ENCODE measurements at places on chromosomes 13 and 19. TPM values are rescaled to one million over a fixed set of nuclear protein-coding genes. Genes with fewer than 3 reads are reported as not detected.

DNA sequence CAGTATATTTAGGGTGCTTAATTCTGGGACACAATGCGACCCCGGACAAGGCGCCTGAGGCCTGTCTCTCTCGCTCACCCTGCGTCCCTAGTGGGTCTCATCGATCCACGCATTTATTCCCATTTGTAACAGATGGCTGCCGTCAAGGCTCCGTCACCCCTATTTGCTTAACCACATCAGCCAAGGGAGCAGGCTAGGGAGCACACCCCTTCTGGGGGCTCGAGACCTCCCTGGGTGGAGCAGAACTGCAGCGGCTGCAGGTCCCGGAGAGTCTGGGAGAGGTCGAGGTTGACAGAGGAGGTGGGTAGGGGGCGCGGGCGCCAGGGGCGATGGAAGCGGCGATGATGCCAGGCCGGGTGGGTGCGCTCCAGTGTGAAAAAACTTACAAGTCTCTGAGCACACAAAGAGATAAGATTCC, 507 bp downstream of the ALG5 start:
- DNase-seq = peak; percentile 7

- no peak for DNase-seq
Measured at GRCh38 chr13:21606796-21607195, 2.8 kb upstream of the MICU2 start.

DNA sequence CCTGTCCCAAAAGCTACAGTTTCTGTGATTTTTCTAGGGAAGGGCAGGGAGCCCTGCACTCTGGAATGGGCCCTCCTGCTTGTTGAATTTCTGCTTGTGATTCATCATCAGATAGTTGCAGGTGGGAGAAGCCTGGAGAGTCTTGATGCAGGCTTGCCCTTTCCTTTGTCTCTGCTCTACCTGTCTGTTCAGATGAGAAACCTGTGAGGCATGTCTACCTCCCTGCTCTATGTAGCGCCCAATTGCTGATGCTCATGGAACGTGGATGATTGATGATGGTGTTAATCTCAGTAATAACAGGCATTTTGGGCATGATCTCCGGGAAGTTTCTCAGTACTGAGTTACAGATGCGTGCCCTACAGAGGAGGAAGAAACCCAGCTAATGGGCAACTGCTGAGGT, 10.9 kb upstream of the CBY2 start:
- DNase-seq = no peak

GRCh38 chr13:53007872-53008271, 20.7 kb upstream of the OLFM4 start:
- DNase-seq = no peak

STX10 gene
- total RNA-seq = 37.5 TPM

ZNF274 gene
- 52.7 TPM for total RNA-seq

DNA sequence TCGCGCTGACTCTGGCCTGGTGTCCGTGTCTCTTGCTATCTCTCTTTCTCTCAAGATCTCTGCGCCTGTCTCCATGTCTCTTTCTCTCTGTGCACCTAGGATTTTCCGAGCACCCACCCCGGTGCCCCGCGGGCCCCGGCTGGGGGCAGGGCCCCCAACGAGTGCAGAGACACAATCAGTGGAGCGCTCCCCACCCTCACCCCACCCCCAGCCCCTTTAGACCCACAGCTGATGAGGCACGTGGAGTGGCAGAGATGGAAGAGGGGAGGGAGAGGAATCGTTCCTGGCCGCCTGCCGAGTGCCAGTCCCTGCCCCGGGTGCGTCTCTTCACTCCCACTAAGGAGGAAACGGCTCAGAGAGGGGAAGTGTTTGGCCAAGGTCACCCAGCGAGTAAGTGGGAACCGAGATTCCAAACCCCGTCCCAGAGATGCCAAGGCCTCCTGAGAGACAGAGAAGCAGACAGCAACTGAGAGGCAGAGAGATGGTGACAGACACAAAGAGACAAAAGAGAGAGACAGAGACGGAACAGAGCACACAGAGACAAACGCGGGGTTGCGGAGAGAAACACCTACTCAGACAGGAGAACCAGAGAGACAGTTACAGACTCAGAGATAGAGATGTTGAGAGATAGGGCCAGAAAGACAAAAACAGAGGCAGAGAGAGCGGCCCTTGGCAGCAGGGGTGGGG, 626 bp upstream of the BCL3 start:
- DNase-seq = peak; percentile 13

DNA sequence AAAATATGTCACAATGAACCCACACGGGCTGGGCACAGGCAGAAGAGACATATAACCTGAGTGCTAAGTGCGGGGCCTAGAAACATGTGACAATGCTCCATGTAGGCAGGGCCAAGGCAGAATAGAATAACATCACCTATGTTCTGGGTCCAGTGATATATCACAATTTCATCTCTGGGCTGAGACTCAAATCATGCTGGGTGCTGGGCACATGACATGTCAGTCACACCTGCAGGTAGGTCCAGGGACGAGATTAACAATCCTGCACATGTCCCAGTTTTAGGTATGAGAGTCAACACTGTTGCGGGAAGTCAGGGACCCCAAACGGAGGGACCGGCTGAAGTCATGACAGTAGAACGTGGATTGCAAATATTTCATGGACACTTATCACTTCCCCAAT, 50.3 kb downstream of the ZNF99 start:
- DNase-seq = no peak

GRCh38 chr13:113164492-113164891, 6.0 kb downstream of the PROZ start:
- no peak for DNase-seq

DNA sequence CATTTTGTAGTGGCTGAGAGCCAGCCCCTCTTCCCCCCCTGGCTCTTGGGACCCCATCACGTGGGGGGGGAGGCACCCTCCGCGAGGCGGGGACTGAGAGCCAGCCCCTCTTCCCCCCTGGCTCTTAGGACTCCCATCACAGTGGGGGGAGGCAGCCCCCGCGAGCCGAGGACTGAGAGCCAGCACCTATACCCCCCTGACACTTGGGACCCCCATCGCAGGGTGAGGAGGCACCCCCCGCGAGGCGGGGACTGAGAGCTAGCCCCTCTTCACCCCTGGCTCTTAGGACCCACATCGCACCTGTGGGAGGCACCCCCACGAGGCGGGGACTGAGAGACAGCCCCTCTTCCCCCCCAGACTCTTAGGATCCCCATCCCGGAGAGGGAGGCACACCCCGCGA, 2426.5 kb upstream of the PCDH20 start:
- DNase-seq = no peak

DNA sequence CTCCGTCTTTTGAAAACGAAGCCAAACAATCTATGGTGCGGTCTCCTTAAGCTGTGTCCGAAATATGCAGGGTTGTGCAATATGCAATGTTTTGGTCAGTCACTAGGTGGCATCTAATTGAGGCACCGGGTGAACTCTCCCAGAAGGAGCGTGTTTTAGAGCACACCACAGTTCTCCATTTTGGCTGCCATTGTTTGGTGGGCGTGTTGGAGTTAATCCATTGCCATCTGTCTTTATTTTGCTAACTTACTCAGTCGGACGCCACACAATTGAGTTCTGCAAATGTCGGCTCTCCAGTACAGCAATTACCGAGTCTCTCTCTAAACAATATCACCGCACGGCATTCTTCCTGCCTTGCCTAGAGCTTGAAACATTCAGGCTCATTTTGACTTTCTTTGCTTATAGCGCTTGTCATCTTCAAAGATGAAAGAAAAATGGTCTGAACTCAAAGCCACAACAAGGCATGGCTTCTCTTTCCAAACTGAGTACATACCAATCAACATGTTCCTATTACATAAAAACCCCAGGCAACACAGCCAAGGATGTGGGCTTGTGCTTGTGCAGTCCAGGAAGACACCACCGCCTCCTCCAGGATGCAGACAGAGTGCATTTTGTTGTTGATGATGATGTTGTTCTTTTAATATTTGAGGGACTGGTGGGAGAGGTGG, 182.0 kb upstream of the SERP2 start:
- DNase-seq = peak; percentile 51

- no peak for DNase-seq
Measured at GRCh38 chr13:113836768-113837559, 26.9 kb downstream of the GAS6 start.

GRCh38 chr19:31943778-31944177, 401.6 kb upstream of the ZNF507 start:
- DNase-seq = no peak

DNA sequence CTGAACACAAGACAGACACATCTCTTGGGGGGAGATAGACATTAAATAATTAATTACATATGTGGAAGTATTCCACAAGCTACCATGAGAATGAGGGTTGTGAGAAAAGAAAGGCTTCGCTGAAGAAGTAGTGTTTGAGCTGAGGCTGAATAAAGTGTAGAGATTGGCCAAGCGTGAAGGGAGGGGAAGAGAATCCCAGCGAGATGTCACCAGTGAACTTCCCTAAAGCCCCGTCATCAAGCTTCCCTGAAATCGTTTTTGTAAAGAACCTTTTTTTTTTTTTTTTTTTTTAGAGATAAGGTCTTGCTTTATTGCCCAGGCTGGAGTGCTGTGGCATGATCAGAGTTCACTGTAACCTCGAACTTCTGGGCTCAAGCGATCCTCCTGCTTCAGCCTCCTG, 235.2 kb downstream of the KCNRG start:
- no peak for DNase-seq

SOX1 gene
- not detected for total RNA-seq

DNA sequence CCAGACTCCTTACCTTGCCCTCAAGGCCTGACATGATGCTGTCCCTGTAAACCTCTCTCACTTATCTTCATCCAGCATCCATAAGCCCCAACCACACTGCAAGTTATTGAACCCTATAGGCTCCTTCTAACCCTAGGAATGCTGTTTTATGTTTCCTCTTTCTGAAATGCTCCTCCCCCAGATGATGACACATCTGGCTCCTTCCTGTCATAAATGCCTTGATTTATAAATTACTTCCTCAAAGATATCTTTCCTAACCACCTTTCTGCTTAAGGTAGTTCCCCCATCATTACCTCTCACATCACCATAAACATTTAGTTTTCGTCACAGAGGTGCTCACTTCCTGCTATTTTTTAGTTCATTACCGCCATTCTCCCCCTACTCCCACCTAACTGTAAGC, 12.3 kb downstream of the RUBCNL start:
- no peak for DNase-seq

ATP7B gene
- total RNA-seq = 0.36 TPM

DNA sequence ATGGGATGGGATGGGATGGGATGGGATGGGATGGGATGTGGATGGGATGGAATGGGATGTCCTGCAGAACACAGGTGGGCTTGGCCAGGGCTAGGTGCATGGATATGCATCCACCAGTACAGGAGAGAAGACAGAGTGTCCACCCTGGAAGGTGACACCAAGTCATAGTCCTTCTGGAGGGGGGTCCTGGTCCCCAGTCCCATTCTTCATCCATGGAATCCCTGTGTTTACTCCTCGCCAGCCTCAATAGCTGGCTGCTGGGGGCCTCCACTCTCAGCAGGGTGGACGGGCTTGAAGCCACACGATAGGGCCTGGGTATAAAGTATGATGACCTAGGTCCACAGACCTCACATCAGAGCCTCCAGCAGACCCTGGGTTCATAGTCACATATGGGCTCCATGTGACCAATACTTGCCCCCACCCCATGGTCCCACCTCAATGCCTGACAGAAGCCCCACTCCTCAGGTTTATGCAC, 40.1 kb downstream of the RFX2 start:
- DNase-seq = no peak

DNA sequence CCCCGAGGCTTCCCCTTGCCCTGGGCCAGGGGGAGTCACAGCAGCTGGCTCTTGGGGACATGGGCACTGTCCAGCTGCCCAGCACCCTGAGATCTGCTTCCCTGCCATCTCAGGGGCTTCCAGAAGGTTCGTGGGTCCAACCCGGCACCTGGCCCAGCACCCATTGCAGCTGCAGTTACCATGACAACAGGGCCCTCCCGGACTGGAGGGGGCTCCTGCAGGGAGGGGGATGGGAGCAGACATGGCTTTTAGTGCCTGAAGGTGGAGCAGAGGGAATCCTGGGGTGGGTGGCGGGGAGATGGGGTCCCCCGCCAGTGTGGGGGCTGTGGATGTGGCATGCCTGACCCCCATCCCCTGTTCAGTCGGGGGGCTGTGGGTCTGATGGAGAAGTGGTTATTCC, 14.7 kb downstream of the PIN1 start:
- DNase-seq = no peak

GRCh38 chr19:48578891-48579290, 26.9 kb downstream of the SULT2B1 start:
- no peak for DNase-seq
